Esophagus squamous epithelium (tissue), 5 donors: ENCODE measurements at places on chromosomes 4 and X.

- no peak overlapping the region for H3K27ac ChIP-seq
- no peak for DNase-seq
- no peaks in the 10 kb centered on the region for H3K4me1 ChIP-seq
- no peaks in the 10 kb centered on the region for H3K36me3 ChIP-seq
- no peak overlapping the region for H3K4me3 ChIP-seq
Measured at GRCh38 chrX:20350596-20350995, 83.9 kb upstream of the RPS6KA3 start.

DNA sequence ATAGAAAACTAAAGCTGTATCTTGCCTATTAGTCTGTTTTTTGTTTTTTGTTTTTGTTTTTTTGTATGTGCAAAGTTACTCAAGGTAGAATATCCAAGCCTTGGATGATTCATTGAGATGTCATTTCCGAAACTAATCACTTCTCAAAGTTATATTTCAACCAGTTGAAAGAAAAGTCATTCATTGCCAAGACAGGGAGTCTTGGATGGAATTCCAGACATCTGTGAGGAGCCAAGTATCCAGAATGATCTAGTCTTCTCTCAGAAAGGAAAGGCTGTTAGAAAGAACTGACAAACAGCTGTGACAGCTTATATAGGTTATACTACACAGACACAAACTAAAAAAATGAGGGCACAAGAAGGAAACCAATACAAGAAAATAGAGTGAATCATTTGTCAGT is 141.1 kb upstream of the NDST3 start:
- no peak overlapping the region for H3K27ac ChIP-seq
- H3K36me3 ChIP-seq, result no peaks in the 10 kb centered on the region
- H3K27me3 ChIP-seq, result no peaks in the 10 kb centered on the region
- H3K4me1 ChIP-seq, result no peaks in the 10 kb centered on the region

GRCh38 chrX:153869473-153870287 is 16.3 kb downstream of the L1CAM start:
- DNase-seq, result no peak
- H3K4me1 ChIP-seq, result no peaks in the 10 kb centered on the region
- no peak overlapping the region for H3K27ac ChIP-seq
- H3K36me3 ChIP-seq, result no peaks in the 10 kb centered on the region

- H3K4me3 ChIP-seq, result no peak overlapping the region
- DNase-seq, result no peak
- H3K4me1 ChIP-seq, result no peaks in the 10 kb centered on the region
- no peaks in the 10 kb centered on the region for H3K36me3 ChIP-seq
Measured at GRCh38 chrX:105241056-105241455, 20.6 kb upstream of the TEX13A start.

DNA sequence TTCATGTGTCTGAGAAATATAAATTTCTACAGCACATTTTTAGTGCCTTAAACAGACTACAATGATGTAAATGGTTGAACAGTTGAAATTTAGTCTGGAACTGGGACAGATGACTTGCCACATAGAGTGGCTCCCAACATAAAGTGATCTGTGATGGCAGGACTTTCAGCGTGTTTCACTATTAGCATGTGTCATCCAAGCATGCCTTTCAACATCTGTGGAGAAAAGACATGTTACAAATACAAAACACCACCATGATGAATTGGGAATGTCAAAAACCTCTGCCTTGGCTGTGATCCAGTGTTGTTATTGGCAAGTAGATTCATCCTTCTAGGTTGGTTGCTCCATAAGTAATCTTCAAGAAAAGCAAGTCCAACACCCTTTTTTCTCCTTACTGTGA is 348.7 kb downstream of the MAPK10 start:
- no peak for DNase-seq
- no peak overlapping the region for H3K27ac ChIP-seq

- H3K27ac ChIP-seq, result no peak overlapping the region
- H3K36me3 ChIP-seq, result no peaks in the 10 kb centered on the region
- no peak overlapping the region for H3K4me3 ChIP-seq
- no peaks in the 10 kb centered on the region for H3K27me3 ChIP-seq
- H3K4me1 ChIP-seq, result no peaks in the 10 kb centered on the region
Measured at GRCh38 chr4:86235549-86235948, 124.3 kb downstream of the MAPK10 start.

GRCh38 chr4:150722908-150723362 is 141.0 kb downstream of the MAB21L2 start:
- H3K27me3 ChIP-seq, result no peaks in the 10 kb centered on the region
- no peak overlapping the region for H3K27ac ChIP-seq
- H3K4me1 ChIP-seq, result no peaks in the 10 kb centered on the region
- H3K4me3 ChIP-seq, result no peak overlapping the region

GRCh38 chrX:49921109-49921508 is 1.3 kb upstream of the CLCN5 start:
- H3K4me3 ChIP-seq, result no peak overlapping the region
- no peak overlapping the region for H3K27ac ChIP-seq
- no peaks in the 10 kb centered on the region for H3K27me3 ChIP-seq
- DNase-seq, result no peak
- no peaks in the 10 kb centered on the region for H3K36me3 ChIP-seq
- no peaks in the 10 kb centered on the region for H3K4me1 ChIP-seq

DNA sequence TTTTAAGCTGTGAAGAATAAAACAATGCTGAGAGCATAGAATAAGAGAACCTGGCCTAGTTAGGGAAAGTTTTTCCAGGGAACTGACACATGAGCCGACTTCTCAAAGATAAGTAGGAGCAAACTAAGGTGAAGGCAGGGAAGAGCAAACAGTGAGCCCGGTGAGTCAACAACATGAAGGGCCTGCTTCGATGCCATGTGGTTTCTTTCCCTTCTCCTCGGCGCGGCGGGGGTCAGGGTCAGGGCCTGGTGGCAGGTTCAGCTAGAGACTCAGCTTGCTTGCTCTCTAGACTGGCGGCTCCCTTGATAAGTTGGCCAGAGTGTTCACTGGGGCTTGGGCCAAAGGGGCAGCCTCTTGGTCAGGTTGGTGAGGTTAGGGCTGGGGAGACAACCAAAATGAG is 81.1 kb downstream of the DLG3 start:
- H3K27me3 ChIP-seq, result no peaks in the 10 kb centered on the region
- H3K27ac ChIP-seq, result no peak overlapping the region
- H3K4me3 ChIP-seq, result no peak overlapping the region

- no peak overlapping the region for H3K4me3 ChIP-seq
- no peaks in the 10 kb centered on the region for H3K36me3 ChIP-seq
- no peak overlapping the region for H3K27ac ChIP-seq
- no peaks in the 10 kb centered on the region for H3K4me1 ChIP-seq
- DNase-seq, result no peak
- H3K27me3 ChIP-seq, result no peaks in the 10 kb centered on the region
Measured at GRCh38 chrX:41322821-41323603, 10.9 kb upstream of the DDX3X start.

DNA sequence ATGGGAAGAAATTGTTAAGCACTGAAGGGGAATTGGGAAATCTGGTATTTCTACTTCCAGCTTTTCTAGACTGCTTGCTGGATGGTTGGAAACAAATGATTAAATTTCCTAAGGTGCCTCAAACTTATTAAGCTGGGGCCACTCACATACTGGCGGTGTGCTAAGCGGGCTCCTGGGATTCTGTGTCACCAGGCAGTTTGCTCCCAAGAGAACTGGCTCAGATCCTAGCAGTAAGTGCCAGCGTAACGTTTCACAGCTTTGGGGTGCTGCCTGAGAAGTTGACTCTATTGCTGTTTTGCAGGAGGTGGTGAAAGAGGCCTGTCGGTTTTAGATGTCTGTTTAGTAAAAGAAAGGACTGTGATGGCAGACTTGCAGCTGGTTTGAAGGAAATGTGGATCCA is 6.9 kb upstream of the REELD1 start:
- no peak overlapping the region for H3K27ac ChIP-seq
- no peaks in the 10 kb centered on the region for H3K27me3 ChIP-seq
- H3K36me3 ChIP-seq, result no peaks in the 10 kb centered on the region
- no peaks in the 10 kb centered on the region for H3K4me1 ChIP-seq

- no peaks in the 10 kb centered on the region for H3K27me3 ChIP-seq
- no peaks in the 10 kb centered on the region for H3K36me3 ChIP-seq
- H3K4me1 ChIP-seq, result no peaks in the 10 kb centered on the region
- no peak overlapping the region for H3K4me3 ChIP-seq
- DNase-seq, result no peak
- no peak overlapping the region for H3K27ac ChIP-seq
Measured at GRCh38 chr4:54986095-54986846, 139.1 kb downstream of the KDR start.

DNA sequence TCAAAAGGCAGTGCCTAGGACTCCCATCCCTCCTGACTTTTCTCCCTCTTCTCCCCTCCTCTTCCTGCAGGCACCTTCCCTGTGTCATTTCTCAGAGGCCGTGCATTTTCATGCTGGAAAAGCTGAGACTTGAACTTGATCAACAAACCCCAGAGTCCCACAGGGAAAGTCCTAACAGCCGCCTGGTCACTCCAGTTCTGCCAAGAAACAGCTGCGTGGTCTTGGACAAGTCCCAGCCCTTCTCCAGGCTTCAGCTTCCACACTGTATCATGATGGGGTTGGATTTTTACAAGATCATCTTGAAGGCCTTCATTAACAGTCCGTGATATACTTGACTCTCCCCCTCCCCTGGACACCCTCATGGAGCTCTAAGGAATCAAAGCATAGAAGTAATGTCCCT is 366.0 kb downstream of the BCOR start:
- no peaks in the 10 kb centered on the region for H3K27me3 ChIP-seq
- H3K4me3 ChIP-seq, result no peak overlapping the region
- no peak for DNase-seq
- no peaks in the 10 kb centered on the region for H3K36me3 ChIP-seq
- no peak overlapping the region for H3K27ac ChIP-seq

DNA sequence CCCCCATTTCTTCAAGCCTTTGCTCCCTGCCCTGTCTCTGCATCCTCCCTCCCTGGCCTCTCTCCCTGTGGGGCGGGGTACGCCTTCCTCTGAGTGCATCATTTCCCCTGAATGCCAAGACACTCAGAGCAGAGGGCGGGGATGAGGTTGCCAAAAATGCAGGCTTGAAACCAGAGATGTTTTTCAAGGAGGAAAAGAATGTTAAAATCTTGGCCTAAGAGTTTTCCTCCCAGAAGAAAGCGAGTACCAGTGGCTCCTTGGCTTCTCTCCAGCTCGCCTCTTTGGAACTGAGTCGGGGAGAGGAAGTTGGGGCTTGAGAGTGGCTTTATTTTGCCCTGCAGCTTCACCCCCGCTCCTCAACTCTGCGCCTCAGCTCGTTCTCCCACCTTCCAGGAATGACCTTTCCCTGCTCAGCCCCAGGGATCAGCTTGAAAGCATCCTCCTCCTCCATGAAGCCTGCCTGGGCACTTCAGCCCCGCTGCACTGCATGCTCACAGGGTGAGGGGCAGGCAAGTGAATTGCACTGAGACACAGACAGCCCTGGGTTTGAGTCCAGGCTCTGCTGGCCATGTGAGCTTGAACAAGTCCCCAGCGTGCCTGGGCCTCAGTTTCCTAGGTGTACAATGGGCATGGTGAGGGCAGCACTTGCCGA is 57.5 kb upstream of the SORCS2 start:
- no peaks in the 10 kb centered on the region for H3K36me3 ChIP-seq
- H3K27me3 ChIP-seq, result peaks cover 5% of the 10 kb centered on the region
- H3K4me3 ChIP-seq, result no peak overlapping the region
- H3K27ac ChIP-seq, result no peak overlapping the region

- H3K27ac ChIP-seq, result no peak overlapping the region
- H3K27me3 ChIP-seq, result no peaks in the 10 kb centered on the region
- H3K36me3 ChIP-seq, result no peaks in the 10 kb centered on the region
Measured at GRCh38 chr4:172142281-172142741, 329.1 kb downstream of the GALNTL6 start.

- no peaks in the 10 kb centered on the region for H3K36me3 ChIP-seq
- DNase-seq, result no peak
- H3K27me3 ChIP-seq, result no peaks in the 10 kb centered on the region
- no peak overlapping the region for H3K4me3 ChIP-seq
Measured at GRCh38 chr4:18635531-18635930, 614.0 kb upstream of the LCORL start.

DNA sequence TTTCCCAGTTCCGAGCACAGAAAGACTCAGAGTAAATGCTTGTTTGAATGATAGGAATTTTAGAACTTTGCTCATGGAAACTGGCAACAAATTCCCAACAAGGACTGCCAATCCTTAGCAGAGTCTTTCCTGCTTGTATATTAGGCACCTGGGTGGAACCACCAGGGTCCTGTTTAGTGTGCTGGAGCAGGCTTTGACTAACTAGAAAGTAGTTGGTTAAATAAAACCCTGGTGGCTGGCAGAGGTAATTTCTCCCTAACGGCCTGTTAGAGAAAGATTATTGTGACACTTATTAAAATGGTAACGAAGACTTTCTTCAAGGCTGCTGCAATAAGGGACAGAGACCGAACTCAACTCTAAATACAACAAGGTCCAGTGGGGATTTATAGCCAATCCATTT is 103.6 kb upstream of the TEX13D start:
- H3K4me3 ChIP-seq, result no peak overlapping the region
- no peak for DNase-seq
- no peaks in the 10 kb centered on the region for H3K27me3 ChIP-seq
- no peaks in the 10 kb centered on the region for H3K4me1 ChIP-seq
- H3K36me3 ChIP-seq, result no peaks in the 10 kb centered on the region

- H3K27ac ChIP-seq, result no peak overlapping the region
- no peaks in the 10 kb centered on the region for H3K4me1 ChIP-seq
- H3K27me3 ChIP-seq, result no peaks in the 10 kb centered on the region
- no peak for DNase-seq
- no peak overlapping the region for H3K4me3 ChIP-seq
Measured at GRCh38 chr4:158580064-158580463, 58.4 kb downstream of the RXFP1 start.

GRCh38 chr4:147220833-147221232 is 260.1 kb upstream of the EDNRA start:
- H3K27ac ChIP-seq, result no peak overlapping the region
- H3K4me1 ChIP-seq, result no peaks in the 10 kb centered on the region
- H3K27me3 ChIP-seq, result no peaks in the 10 kb centered on the region
- H3K36me3 ChIP-seq, result no peaks in the 10 kb centered on the region

DNA sequence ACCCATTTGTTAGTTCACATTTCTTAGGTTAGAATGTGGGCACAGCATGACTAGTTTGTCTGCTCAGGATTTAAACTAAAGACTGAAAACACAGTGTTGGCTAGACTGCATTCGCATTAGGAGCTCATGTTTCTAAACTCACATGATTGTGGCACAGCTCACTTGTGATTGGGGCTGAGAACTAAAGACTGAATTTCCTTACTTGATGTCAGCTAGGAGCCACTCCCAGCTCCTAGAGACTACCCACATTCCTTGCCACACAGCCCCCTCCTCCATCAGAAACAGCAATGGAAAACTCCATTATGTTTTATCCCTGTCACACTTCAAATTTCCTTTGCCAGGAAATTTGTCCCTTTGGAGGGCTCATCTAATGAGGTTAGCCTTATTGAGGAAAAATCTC is 170.2 kb upstream of the NUDT6 start:
- no peaks in the 10 kb centered on the region for H3K27me3 ChIP-seq
- H3K27ac ChIP-seq, result no peak overlapping the region
- no peak overlapping the region for H3K4me3 ChIP-seq
- H3K4me1 ChIP-seq, result no peaks in the 10 kb centered on the region
- DNase-seq, result no peak
